ENCODE measurements at places on chromosomes 3 and 15. TPM values are rescaled to one million over a fixed set of nuclear protein-coding genes. Genes with fewer than 3 reads are reported as not detected.

MCF2L2 gene
- total RNA-seq, result 3.4 TPM

DPPA2 gene
- not detected for total RNA-seq

NPAP1 gene
- total RNA-seq, result not detected

DNA sequence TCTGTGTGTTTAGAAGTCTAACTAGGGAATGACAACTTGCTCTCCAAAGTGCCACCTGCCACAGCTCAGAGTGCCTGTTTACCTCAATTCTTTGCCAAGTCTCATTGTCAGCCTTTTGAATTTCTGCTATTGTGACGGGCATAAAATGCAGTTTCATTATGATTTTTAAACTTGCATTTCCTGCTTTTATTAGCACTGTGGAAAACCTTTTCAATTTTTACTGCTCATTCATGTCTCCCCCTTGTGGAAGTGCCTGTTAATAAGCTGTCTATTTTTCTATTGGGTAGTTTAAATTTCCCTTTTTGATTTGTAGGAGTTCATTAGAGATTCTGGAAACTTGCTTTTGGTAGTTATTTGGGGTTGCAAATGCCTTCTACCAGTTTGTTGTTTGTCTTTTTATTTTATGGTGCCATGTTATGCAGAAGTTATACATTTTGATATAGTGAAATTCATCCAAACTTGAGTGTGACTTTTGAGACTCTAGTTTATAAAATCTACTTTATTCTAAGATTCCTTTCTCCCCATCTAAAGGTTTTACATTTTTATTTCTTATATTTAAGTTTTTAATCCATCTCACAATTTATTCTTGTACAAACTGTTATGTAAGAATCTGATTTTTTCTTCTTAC lies 53.9 kb upstream of the FRMD4B start:
- DNase-seq, result no peak

GRCh38 chr15:39588531-39589192 lies 7.8 kb downstream of the THBS1 start:
- no peak for DNase-seq

DNA sequence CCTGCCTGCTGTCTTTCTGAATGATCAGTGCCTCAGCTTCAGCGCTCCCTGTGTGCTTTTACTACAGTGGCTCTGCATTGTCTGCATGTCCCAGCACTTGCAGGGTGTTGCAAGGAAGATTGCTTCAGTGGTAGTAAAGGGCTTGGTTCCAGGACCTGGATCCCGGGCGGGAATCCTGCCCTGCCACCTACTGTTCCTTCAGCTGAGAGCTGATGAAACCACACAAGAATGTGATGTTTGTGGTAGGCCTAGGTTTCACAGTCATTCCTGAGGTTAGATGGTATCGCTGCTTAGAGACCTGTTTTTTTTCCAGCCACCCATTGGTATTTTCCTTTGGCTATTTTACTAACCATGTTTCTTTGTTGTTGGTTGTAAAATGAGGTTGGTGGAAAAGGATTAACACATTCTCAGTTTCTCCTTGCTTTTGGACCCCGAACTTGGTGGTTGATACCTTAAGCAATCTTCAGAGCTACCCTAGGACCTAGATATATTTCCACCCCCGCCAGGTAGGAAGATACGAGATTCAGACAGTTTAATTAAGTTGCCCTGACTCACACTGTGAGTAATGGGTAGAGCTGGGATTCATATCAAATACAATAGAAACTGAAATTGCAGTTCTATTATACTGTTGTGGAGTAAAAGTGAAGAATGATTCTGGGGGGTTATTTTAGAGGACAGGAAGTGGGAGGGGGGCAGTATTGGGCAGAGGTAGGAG lies 11.4 kb downstream of the GPR87 start:
- peak; percentile 100 for DNase-seq

GRCh38 chr15:100692671-100693070 lies 90.3 kb downstream of the ASB7 start:
- no peak for DNase-seq

All from HT1080 (cell line).